Heart left ventricle (tissue), 16 donors: ENCODE measurements at places on chromosomes 16 and 17. TPM values are rescaled to one million over a fixed set of nuclear protein-coding genes. Genes with fewer than 3 reads are reported as not detected.

DNA sequence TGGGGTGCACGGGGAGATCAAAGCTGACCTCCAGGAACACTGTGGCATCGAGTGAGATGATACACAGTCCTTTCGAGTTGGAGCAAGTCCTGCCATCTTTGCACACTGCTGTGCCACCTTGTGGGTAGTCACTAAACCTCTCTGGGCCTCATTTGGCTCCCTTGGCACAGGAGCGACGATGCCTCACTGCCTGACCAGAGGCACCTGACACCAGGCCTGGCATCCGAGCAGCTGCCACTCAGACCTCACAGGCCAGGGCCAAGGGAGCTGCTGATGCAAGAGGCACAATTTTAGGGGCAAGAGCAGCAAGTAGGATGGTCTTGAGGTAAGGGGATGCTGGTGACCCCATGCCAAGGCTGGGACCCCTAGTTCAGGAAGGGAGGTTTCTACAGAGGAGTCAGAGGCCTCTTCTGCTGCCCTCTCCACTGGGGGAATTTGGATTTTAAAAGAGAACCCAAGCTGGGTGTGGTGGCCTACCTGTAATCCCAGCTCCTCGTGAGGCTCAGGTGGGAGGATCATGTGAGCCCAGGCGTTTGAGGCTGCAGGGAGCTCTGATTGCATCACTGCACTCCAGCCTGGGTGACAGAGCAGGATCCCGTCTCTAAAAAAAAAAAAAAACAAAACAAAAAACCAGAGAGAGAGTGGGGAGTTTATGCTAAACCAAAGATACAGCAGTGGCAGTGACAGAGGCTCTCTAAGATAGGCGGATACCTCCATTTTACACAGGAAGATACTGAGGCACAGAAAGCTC lies 6.7 kb upstream of the ADGRG1 start:
- DNase-seq: no peak

DNA sequence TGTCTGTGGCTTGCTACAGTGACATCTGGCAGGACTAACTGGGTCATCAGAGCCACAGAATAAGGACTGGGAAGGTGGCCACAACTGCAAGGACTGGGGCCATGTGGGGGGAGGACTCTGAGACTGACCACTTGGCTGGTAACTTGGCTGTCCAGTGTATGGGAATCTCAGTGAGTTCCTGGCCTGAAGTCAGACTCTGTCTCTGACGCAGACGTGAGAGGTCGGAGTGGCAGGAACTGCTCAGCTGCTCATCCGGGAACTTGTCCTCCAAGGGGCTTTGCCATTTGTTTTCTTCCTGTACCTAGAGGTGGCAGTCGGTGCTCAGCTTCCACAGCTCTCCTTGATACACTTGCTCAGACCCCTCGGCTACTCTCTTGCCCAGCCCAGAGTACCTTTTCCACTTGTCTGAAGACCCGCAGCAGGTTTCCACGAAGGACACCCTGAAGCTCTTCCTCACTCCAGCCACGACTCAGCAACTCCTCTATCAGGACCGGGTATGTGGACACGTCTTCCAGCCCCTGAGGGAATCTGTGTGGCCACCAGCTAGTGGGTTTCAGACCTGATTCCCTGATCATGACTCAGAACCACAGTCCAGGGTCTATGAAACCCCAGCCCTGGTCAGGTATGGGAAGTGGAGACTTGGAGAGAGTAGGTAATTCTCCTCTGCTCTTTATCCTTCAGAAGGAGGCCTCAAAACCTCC lies 7.3 kb upstream of the DPEP3 start:
- DNase-seq: peak; percentile 46

DNA sequence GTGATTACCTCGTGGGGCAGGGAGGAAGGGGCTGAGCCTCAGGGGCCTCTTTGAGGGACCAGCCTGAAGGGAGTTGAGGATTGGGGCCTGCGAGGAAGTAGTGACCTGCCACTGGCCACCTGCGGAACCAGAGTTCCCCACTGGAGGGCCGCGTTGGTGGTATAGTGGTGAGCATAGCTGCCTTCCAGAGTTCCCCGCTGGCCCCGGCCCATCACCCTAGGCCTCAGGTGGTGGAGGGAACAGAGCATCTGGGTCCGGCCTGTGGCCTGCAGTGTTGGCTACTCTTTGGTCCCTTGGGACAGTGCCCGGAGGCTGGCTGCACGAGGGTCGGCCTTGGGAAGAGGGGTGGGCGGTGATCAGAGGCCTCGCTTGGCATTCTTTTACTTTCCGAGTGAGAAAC lies 20.5 kb downstream of the MGAT5B start:
- DNase-seq: no peak

NGFR gene
- total RNA-seq: 16.3 TPM

KRT17 gene
- not detected for total RNA-seq

CD300A gene
- total RNA-seq: 23.2 TPM
